ENCODE measurements at places on chromosomes 5 and 9. TPM values are rescaled to one million over a fixed set of nuclear protein-coding genes. Genes with fewer than 3 reads are reported as not detected.

PRLR gene
- not detected for total RNA-seq

TAS2R1 gene
- not detected for total RNA-seq

PCDHA9 gene
- not detected for total RNA-seq

BSPRY gene
- 0.98 TPM for total RNA-seq

AK1 gene
- 22.6 TPM for total RNA-seq

CDH9 gene
- total RNA-seq: not detected

C7 gene
- not detected for total RNA-seq

SMIM33 gene
- not detected for total RNA-seq

RASGRF2 gene
- total RNA-seq: 0.06 TPM

NUDT12 gene
- total RNA-seq: not detected

LMAN2 gene
- total RNA-seq: 116 TPM

TMEM215 gene
- total RNA-seq: not detected

TXNDC15 gene
- 31.1 TPM for total RNA-seq

PCDHGA5 gene
- 4.9 TPM for total RNA-seq

NXNL2 gene
- total RNA-seq: not detected

- no peak for DNase-seq
Observed at GRCh38 chr9:95870352-95870751, 5.1 kb upstream of the ERCC6L2 start.

DNA sequence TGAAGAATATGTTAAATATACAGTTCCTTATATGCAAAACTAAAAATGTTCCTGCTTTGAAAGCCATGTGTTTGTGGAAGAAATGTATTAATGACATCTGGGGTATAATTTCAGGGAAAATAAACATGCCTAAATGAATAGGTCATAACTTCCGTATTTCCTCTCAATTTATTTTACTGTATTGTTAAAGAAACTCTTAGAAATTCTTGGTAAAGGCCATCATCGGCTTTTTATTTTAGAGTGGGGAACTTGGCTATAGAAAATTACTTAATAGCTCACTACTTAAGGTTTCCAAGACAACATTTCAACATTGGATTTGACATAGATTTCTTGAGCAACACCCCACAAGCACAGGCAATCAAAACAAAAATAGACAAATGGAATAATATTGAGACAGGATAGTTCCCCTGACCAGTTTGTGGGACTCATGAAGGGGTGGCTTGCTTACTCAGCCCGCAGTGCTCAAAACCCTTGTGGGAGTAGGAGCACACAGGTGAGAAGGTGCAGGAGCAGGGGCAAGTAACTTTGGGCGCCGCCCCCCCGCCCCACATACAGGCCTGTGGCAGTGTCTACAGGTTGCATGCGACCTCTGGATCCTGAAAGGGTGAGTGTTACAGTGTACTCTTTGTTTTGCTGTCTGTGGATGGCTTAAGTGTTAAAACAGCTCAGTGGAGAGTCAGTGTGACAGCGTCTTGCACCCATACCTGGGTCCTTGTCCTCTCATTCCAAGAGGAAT is 891.4 kb upstream of the C9orf72 start:
- no peak for DNase-seq

DNA sequence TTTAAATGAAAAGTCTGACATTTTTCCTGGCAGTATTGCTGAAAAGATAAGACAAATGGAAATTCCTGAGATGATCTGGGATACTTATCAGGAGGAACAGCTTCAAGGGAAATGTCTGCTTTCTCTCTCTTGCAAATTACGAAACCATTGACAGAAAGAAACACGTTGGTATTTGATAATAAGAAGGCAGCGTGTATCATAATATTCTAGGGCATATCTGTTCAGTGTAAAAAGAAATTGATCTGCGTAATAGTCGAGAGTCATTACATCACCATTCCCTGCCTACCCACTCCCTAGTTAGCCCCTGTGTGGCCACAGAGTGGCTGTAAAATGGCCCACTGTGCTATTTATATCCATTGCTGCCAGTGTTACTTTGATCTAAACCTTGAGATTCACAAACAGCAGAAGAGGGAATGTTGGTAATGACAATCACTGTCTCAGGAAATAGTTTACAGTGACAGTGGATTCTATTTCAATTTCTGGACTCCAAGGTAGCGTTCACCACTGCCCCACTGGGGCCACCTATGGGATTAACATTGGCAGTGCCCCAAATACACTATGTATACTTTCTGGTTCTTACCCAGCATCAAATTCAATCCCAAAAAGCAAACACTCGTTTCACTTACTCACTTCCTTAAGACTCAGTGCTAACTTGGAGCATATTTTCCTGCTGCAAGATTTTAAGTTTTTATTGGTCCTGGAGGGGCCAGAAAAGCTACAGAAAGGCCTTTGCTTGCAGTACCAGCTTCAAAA is 133.4 kb upstream of the GAS1 start:
- no peak for DNase-seq

- peak; percentile 52 for DNase-seq
Observed at GRCh38 chr5:168747987-168748777, 169.0 kb upstream of the PANK3 start.

- peak; percentile 52 for DNase-seq
Observed at GRCh38 chr9:33921967-33922895, 105.3 kb downstream of the UBE2R2 start.

GRCh38 chr9:114054191-114054690 is 23.9 kb downstream of the AMBP start:
- DNase-seq: no peak

DNA sequence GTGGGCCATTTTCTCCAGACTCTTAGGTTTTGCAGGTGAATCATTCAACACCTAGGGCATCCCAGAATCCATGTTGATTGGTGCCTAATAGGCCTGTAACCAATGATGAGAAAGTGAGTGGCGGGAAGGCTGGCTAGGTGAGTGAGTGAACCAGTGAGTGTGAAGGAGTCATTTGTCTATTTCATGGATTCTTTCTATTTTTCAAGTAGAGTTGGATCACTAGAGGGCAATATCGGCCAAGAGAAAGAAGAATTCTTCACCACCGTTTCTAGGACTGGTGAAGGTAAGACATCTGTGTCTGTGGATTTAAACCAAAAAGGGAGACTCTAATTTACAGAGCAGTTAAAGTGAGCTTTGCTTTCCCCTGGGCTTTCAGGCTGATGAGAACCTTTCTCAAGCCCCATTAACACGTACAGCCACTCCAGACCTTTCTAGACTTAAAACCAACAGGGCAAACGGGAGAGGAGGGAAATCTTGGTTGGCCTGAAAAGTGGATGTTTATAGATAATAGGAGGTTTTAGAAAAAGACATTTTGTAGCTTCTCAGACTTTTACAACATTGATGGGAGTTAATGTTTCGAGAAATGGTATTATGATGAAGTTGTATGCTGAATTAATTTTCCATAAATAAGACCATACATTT is 114.3 kb upstream of the IL12B start:
- DNase-seq: peak; percentile 31

- peak; percentile 22 for DNase-seq
Observed at GRCh38 chr9:69696802-69697201, 24.6 kb upstream of the APBA1 start.

GRCh38 chr5:12217039-12217438 is 312.8 kb upstream of the CTNND2 start:
- DNase-seq: no peak

DNA sequence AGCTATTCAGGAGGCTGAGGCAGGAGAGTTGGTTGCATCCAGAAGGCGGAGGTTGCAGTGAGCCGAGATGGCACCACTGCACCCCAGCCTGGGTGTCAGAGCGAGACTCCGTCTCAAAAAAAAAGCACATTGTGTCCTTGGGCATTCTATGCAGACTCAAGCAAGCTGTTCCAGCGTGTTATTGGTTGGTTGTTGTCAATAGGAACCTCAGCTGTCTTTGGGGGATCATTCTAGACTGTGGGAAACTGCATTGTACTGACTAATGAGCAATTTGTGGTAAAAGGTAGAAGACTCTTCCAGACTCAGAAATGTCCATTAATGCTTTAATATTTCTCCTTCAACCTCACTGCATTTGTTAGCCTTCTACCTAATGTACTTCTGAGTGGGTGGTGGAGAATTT is 379.5 kb upstream of the GRAMD2B start:
- no peak for DNase-seq

DNA sequence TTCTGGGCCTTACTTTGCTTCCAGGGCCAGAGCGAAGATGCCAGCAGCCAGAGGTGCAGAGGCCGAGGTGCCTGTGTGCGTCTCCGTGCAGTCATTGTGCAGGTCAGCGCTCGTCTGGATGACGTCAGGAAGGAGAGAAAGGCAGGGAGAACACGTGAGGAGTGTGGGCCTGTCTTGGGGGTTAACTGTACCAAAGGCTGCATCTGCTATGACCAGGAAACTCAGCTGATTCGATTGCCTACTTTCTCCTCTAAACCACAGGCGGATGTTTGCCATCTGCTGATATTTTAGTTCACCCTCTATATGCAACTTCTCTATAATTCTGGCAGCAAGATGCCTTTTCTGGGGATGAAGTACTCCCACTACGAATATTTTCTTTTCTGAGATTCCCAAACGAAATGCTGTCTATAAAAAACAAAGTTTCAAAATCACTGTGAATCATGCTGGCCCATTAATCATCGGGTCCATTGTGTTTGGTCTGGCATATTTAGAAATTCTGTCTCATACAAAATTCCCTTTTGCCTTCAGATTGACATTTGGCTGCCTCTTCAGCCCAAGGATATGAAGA is 24.8 kb downstream of the PCSK1 start:
- DNase-seq: no peak

DNA sequence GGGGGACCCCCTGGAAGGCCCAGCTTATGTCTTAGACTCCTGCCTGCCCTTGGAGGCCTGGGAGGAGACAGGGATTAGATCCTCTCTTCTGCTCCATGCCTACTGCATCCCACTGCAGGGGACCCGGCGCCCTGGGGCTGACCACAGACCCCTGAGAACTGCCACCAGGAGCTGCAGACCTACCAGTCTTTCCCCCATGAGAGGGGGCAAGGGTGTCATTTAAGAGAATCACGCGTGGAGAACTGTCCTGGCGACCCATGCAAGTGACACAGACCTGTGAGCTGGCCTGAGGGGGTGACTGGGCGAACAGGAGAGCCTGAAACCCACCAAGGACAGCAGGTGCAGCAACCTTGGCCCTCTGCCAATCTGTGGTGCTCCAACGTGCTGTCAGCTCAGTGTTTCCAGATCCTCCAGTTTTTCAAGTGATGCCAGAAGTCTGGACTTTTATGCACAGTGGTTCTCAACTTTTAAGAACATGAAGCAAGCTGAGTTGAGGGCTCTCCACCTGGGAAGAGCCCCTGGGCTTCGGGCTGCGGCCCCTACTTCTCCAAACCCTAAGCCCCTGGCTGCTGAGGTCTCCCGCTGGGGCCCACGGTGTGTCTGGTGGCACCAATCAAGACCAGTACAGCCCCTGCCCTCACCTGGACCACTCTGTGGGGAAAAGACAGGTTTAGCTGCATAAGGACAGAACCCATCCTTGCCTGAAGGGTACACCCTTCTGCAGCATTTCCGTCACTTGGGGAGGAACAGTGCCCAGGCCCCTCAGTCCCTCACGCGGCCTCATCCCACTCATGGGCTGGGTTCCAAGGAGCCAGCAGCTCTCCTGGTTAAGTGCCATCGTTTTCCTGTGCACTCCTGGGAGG is 18.2 kb downstream of the GFPT2 start:
- DNase-seq: no peak

- DNase-seq: peak; percentile 21
Observed at GRCh38 chr5:69331528-69332445, 814 bp downstream of the CCDC125 start.

GRCh38 chr5:305050-305449 is 16.5 kb upstream of the AHRR start:
- no peak for DNase-seq

DNA sequence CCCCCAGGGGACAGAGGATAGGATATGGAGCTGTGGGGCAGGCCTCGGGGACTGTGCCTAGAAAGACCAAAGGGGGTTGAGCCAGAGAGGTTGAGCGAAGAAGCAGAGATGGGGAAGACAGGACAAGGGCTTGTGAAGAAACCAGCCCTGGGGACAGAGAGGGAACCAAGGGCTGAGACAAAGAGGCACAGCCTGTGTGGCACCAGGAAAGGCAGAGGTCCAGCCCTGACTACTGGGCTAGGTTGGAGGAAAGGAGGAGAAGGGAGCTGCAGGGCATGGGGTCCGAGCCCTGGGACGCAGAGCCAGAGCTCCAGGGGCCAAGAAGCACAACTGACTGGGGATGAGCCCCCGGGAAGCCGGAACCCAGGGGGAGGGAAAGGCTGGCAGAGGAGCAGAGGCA is 9.2 kb downstream of the REEP2 start:
- DNase-seq: no peak

GRCh38 chr9:18238254-18238653 is 235.7 kb upstream of the ADAMTSL1 start:
- DNase-seq: no peak

GRCh38 chr5:79070350-79070667 is 742 bp downstream of the BHMT2 start:
- no peak for DNase-seq

GRCh38 chr9:108634204-108634603 is 221.6 kb downstream of the ACTL7B start:
- DNase-seq: no peak

DNA sequence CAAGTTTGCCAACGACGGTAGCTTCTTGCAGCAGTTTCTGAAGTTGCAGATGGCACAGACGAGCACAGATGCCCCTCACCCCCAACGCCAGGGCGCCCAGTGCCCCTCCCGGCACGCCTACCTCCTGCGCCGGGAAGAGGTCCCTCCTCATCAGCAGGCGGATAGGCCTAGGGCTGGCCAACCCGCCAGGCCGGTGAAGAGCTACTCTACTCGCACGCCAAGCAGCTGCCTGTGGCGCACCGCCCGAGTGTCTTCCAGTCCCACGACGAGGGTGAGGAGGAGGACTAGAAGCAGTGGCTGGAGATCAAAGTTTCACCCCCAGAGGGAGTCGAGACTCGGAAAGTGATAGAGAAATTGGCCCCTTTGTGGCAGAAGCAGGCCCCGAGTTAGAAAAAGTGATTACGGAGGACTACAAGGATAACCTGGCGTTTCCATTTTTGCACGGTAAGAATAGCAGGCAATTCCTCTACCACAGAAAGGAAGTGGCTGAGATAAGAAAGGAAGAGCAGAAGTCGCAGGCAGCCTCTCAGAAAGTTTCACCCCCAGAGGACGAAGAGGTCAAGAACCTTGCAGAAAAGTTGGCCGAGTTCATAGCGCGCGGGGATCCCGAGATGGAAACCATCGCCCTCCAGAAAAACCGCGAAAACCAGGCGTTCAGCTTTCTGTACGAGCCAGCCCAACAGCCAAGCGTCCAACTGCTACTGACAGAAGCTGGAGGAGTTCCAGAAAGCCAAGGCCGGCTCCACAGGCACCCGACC is 170.4 kb downstream of the HINT1 start:
- DNase-seq: no peak

GRCh38 chr5:126139773-126140172 is 283.4 kb upstream of the GRAMD2B start:
- no peak for DNase-seq

GRCh38 chr9:27059907-27060306 is 49.1 kb upstream of the TEK start:
- DNase-seq: no peak

DNA sequence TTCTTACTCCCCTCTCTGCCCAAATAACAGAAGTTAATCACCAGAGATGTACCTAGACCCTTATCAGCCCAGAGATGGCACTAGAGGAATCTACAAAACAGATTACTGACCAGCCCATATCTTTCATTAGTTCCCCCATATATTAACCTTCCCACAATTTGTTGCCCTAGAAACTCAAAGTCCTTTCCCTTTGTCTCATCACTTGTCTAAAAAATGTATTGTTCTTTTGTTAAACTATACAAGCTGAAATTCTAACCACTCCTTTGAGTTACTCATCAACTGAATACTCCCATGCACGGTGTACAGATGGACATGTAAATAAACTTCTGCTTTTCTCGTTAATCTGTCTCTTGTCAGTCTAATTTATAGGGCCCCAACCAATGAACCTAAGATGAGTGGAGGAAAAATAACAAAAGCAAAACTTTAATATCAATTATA is 130.9 kb downstream of the CCDC192 start:
- no peak for DNase-seq

- no peak for DNase-seq
Observed at GRCh38 chr5:133907075-133907474, 61.4 kb downstream of the C5orf15 start.

All from OCI-LY7 (cell line).